ENCODE measurements at places on chromosomes 6 and 20.

DNA sequence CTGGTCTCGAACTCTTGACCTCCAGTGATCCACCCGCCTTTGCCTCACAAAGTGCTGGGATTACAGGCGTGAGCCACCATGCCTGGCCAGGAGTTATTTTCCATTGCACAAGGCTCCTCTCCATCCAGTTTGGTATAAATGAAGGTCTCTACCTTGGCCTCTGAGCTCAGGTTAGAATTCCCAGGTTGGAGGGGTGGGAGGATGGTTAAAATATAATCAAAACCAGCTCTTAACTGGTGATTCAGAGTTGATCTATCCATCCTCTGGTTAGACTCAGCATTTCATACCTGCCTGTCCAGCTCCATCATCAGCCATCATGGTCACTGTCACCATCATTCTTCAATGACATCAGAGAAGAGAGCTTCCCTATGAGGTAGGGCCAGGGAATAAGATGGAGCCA lies 2.6 kb upstream of the SLC22A7 start:
- DNase-seq = no peak

DNA sequence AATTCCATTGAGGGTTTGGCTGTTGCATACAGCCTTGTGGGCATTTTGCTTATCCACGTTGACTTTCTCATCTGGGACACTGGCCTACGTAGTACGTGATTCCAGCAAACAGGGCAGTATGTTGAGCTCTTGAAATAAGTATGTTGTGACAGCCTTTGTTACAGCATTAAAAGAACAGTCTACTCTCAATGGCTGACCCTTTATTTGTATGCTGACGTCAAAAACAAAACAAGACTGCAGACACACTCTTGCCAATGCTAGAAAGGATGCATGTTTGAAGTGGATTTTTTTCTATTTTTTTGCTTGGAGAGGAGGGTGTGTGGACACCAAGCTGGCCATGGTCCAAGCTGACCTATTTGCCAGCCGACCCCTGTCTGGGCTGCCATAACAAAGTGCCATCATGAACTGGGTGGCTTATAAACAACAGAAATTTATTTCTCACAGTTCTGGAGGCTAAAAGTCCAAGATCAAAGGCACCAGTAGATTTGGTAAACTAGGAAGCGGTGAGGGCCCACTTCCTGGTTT lies 10.8 kb upstream of the SNHG17 start:
- no peak for DNase-seq

DNA sequence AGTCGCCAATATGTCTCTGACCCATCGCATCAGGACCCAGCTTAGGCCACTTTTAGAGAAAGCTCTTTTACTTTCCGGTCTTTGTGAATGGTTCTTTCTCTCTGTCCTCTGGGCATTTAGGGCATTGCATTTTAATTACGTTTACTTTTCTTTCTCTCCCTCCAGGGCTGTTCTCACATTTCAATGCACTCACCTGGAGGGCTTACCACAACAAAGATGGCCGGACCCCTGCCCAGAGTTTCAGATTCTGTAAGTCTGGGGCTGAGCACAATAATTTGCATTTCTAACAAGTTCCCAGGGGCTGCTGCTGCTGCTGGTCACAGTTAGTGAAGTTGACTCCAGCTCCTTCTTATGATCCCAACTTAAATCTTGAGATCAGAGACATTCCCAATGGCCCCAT lies 3.0 kb downstream of the ANKRD66 start:
- no peak for DNase-seq

DNA sequence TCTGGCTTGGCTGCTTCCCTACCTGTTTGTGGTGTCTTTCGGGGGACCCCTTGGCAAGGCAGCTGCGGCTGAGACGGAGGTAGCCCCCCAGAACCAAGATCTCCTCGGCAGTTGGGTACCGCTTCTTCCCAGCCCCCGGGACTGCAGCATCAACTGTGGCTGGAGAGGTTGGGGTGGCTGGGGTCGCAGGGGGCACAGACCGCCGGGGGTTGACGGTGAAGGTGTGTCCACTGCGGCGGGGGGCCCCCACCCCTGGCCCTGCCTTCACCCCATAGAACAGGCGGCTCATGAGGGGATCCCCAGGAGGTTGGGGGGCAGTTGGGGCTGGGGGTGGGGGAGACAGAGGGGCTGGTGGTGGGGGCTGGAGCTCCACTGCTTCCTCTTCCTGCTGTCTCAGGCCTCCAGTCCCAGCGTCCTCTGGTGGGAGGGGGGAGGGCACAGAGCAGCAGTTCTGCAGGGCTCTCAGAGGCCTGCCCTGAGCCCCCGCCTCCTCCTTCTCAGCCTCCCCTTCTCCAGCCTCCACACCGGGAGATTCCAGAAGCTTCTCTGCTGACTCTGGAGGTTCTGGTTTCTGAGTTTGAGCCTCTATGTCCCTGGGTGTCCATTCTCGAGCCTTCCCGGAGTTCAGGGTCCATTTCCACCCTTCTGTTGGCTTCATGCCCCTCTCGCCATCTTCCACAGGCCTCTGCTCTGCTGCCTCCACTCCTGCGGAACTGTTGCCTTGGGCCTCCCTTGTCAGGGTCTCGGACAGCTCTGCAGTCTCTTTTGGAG lies 1.9 kb downstream of the PPP1R18 start:
- DNase-seq = no peak

DNA sequence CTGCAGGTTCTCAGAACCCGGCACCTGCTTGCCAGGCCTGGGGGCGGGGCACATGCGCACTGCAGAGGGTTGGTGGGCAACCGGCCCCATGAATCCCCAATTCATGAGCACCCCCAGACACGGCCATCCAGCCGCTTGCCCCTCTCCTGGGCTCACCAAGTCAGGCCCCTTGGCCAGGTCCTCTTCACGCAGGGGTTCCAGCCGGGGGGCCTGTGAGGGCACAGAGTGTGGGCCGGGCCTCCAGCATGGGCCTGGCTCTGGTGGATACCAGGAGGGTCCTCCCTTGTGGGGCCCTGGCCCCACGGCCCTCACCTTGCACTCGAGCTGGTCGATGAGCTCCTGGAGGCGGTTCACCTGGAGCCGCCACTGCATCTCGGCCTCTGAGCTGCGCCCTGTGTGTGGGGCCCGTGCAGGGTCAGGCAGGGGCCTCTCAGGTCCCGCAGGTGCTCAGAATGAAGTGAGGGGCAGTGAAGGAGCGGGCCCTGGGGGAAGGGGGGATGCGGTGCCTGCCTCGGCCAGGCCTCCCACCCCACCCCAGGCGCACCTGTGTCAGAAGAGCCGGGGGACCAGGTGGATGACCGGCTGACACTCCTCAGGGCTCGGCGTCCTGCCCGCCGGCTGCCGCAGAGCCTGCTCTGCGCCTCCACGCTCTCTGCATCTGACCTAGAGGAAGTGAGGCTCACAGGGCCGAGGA lies 2.6 kb upstream of the C20orf144 start:
- DNase-seq = no peak

GRCh38 chr6:164926686-164927085 lies 382.7 kb downstream of the C6orf118 start:
- DNase-seq = no peak

- DNase-seq = peak; percentile 94
Measured at GRCh38 chr6:37630281-37630799, 67.3 kb downstream of the MDGA1 start.

GRCh38 chr6:33815854-33816253 lies 12.1 kb upstream of the MLN start:
- DNase-seq = peak; percentile 32

- DNase-seq = no peak
Measured at GRCh38 chr6:129908356-129908755, 47.2 kb upstream of the TMEM244 start.

GRCh38 chr6:117932001-117932400 lies 24.9 kb downstream of the SLC35F1 start:
- no peak for DNase-seq

DNA sequence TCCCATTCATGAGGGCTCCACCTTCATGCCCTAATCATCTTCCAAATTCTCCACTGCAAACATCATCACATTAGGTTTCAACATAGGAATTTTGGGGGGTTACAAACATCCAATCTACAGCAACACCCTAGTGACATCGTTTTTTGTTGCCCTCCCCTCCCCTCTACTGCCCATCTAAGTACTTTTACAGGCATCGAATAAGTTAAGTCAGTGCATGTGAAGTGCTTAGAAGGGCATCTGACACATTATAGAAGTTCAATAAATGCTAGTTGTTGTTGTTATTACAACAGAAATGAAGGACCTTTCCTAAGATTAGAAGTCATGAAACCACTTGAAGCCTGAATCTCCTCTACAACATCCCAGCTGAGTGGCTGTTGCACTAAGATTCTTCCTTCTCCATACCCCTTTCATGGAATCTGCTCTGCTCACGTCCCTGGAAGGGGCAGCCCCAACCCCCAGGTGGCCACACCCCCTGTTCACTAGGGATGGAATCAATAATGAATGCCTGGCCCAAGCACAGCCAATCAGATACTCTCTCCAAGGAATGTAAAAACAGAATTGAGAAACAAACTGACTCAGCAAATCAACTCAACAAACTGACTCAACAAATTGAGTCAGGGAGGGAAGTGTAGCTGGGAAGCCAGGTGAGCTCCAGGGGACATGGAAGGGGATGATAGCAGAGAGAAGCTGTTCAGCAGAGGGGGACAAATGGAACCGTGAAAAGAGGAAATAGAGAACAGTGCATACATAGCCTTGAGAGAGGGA lies 3.9 kb upstream of the LRP11 start:
- no peak for DNase-seq

GRCh38 chr6:15876406-15876805 lies 213.6 kb upstream of the DTNBP1 start:
- DNase-seq = no peak

DNA sequence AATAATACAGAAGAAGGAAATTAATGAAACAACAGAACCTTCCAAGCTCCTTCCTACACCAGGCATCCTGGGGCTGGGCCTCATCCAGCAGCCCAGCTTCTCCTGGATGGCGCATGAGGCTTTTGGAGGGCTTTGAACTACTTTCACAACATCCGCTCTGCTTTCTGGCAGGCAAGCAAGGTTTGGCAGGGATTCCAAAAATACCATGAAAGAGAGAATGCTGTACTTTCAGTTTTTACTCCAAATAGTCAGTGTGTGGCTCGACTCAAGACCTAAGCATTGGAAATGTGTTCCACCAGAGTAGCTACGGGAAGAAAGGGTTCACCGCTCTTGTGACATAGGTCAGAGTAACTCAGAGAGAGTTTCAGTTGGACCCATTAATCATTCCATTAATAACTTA lies 125.4 kb downstream of the OPRM1 start:
- DNase-seq = no peak

DNA sequence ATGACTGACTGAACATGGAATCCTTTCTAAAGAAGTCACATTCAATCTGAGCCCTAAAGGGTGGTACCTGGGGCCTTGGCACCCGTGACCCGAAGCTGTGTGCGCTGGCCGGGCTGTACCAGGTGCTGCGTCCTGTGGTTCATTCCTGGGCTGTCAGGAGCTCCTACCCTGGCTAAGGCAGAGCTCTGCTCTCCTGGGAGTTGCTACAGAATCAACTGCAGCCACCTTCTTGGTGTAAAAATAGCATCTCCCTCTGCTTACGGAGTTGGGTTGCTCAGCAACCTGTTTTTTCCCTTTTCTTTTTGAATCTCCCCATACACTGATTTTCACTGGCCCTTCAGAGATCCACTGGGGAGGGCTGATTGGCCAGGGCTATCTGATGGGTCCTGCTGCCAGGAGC lies 236.6 kb upstream of the PDE10A start:
- no peak for DNase-seq

DNA sequence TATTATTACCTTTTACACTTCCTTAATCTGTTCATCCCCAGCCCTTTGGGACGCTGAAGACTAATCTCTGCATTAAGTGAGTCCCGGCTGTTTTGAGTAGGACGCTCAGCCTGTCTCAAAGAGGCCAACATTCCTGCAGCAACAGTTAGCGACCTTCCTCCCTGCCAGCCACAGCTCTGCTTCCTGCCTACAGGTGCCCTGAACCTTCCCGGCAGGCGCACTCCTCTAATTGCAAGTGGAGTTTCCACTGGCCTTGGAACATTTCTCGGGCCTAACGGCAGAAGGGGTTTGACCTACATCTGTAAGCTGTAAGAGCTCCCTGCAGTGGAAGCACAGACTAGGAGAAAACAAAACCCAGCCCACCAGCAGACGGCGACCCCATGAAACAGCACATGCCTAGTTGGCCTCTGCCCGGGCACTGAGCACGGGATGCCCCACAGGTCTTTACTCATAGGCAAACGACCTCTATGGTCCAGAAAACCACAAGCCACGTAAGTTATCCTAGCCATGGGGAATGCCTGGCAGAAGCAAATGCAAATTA lies 137.9 kb downstream of the DTNBP1 start:
- DNase-seq = no peak

DNA sequence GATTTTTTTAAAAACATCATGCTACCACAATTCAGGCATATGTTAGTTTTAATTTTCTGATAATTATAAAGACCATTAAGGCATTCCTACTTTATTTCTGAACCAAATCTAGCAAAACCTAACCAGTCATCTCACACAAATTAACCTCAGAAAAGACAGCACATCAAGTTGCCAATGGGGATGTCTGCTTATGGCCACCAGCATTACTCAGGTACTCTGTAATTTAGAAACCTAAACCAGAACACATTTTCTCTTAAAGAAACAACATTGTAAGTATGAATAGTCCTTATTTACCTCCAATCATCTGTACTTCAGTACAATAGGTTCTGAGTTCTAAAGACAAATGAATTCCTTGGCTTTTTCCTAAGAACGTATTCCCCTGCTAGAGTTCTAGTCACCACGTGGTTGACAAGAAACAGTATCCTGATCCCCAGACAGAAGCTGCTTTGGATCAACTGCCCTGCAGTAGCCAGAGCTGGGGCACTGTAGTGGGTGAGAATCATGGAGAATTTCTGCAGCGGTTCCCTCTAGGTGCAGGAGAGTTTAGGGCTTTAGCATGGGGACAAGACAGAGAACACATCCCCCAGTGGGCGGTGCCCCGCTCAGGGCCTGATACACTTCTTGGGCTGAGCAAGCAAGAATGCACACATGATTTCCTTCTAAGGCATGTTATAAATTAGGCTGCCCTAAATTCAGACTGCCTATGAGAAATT lies 15.4 kb downstream of the GCLC start:
- DNase-seq = no peak

DNA sequence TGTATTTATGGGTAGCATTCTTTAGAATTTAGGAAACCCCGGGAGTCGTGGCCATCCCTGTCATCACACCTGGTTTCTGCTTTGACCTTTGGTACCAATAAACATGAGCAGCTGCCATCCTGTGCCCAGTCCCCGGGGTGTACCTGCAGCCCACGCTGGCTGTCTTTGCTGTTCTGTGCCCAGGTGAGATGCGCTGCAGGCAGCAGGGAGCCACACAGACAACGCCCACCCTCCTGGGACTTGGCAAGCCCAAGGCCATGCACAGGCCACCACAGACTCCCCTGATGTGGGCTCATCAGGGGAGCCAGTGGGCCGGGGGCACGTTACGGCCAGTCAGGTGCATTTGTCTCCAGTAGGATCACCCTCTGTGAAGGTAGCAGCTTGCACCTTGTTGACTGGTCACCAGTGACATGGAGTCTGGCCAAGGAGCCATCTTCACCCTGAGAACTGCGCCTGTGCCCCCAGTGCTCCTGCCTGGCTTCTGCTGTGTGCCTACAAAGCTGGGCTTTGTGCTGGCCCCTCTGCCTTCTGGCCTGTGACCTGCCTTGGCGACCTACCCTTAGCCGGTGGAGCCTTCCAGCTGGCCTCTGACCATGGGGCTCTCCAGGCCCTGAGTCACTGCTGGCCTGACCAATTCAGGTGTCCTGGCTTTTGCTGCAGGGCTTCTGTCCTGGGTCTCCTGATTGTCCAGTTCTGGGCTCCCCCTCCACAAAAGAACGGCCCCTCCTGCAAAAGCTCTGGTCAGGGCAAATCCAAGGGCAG lies 14.2 kb upstream of the UNC93A start:
- DNase-seq = no peak

- DNase-seq = no peak
Measured at GRCh38 chr6:41064841-41065240, 7.3 kb downstream of the OARD1 start.

- no peak for DNase-seq
Measured at GRCh38 chr6:110890288-110890687, 15.7 kb downstream of the AMD1 start.

GRCh38 chr20:6636209-6637159 lies 131.0 kb upstream of the BMP2 start:
- DNase-seq = no peak
